Naive thymus-derived CD4-positive, alpha-beta T cell (primary cell): ENCODE measurements at places on chromosomes 13 and 19. TPM values are rescaled to one million over a fixed set of nuclear protein-coding genes. Genes with fewer than 3 reads are reported as not detected.

EEF1AKMT1 gene
- total RNA-seq = 4.2 TPM

TEX29 gene
- 1.5 TPM for total RNA-seq

CCDC61 gene
- 24.9 and 25.3 TPM in 2 replicates for total RNA-seq

FFAR1 gene
- total RNA-seq = not detected

LINGO3 gene
- total RNA-seq = 0.27 TPM

FBL gene
- total RNA-seq = 237 TPM

SULT2A1 gene
- not detected for total RNA-seq

GSX1 gene
- total RNA-seq = not detected

ZNF616 gene
- 4.6 TPM for total RNA-seq

LMO7 gene
- total RNA-seq = 68.1 TPM

KHSRP gene
- total RNA-seq = 152 TPM

ALKBH7 gene
- total RNA-seq = 61.1 TPM

CEACAM4 gene
- 1.1 TPM for total RNA-seq

SPACA4 gene
- not detected in 2 replicates for total RNA-seq

CATSPERD gene
- total RNA-seq = not detected

PLEKHJ1 gene
- total RNA-seq = 32.9 TPM

C19orf85 gene
- not detected for total RNA-seq

DCT gene
- 0.61 TPM for total RNA-seq

NCR1 gene
- 0.65 TPM for total RNA-seq

SIAH3 gene
- 0.13 and 0.15 TPM in 2 replicates for total RNA-seq

KLK6 gene
- not detected for total RNA-seq

SIGLEC8 gene
- not detected for total RNA-seq

TMC4 gene
- total RNA-seq = not detected

ZNF418 gene
- total RNA-seq = 1.8 and 2.1 TPM in 2 replicates

C19orf67 gene
- 0.36 TPM in 1 of 2 replicates, not detected in the other for total RNA-seq

ENOX1 gene
- total RNA-seq = not detected

PEG3 gene
- total RNA-seq = not detected

SPC24 gene
- 40.0 and 45.4 TPM in 2 replicates for total RNA-seq

LILRB1 gene
- total RNA-seq = 7.9 TPM

ZNF584 gene
- 4.2 TPM for total RNA-seq
